ENCODE measurements at places on chromosomes 3 and 15. TPM values are rescaled to one million over a fixed set of nuclear protein-coding genes. Genes with fewer than 3 reads are reported as not detected.

ITPKA gene
- total RNA-seq = 5.5 TPM

GNAI2 gene
- 347 TPM for total RNA-seq

FBXO40 gene
- not detected for total RNA-seq

CEMIP gene
- total RNA-seq = 613 TPM

PTPN23 gene
- 33.7 TPM for total RNA-seq

GP5 gene
- total RNA-seq = 0.17 TPM

DOCK3 gene
- total RNA-seq = 0.29 TPM

PLXNA1 gene
- 87.7 TPM for total RNA-seq

NLGN1 gene
- total RNA-seq = 3.3 TPM

CDHR4 gene
- not detected for total RNA-seq

PSMD2 gene
- total RNA-seq = 403 TPM

PRTG gene
- total RNA-seq = 1.7 TPM

IFT80 gene
- 90.8 TPM for total RNA-seq

TMOD3 gene
- total RNA-seq = 33.6 TPM

IGSF10 gene
- 1.3 TPM for total RNA-seq

OSBPL10 gene
- total RNA-seq = 9.5 TPM

CMTM8 gene
- 0.17 TPM for total RNA-seq

ADAMTS7 gene
- 10.9 TPM for total RNA-seq

MESP2 gene
- 0.58 TPM for total RNA-seq

KCNH8 gene
- not detected for total RNA-seq

MKRN2OS gene
- 0.33 TPM for total RNA-seq

SLC24A5 gene
- total RNA-seq = not detected

B3GNT5 gene
- total RNA-seq = 5.8 TPM

C3orf70 gene
- total RNA-seq = 0.87 TPM

GOLGA8S gene
- total RNA-seq = 0.15 TPM

GUCA1C gene
- total RNA-seq = not detected

COL6A6 gene
- 1.6 TPM for total RNA-seq

RARB gene
- total RNA-seq = 15.5 TPM

FHIT gene
- total RNA-seq = 2.5 TPM

FBLN2 gene
- total RNA-seq = 195 TPM

A4GNT gene
- total RNA-seq = not detected

PLA2G4D gene
- total RNA-seq = not detected

EEF1AKMT4 gene
- 2.0 TPM for total RNA-seq

NOX5 gene
- 0.83 TPM for total RNA-seq

OSTN gene
- total RNA-seq = 0.44 TPM

RTP1 gene
- not detected for total RNA-seq

SLC28A2 gene
- total RNA-seq = not detected

FEZF2 gene
- total RNA-seq = not detected

ABHD14A gene
- 12.9 TPM for total RNA-seq

CATSPER2 gene
- total RNA-seq = 0.50 TPM

LIPH gene
- not detected for total RNA-seq

FSD2 gene
- total RNA-seq = not detected

WNT5A gene
- total RNA-seq = 3.6 TPM

LRRC31 gene
- not detected for total RNA-seq

TTC21A gene
- 6.1 TPM for total RNA-seq

IL5RA gene
- not detected for total RNA-seq

NPAP1 gene
- not detected for total RNA-seq

ABCF3 gene
- 89.0 TPM for total RNA-seq

PLOD2 gene
- 66.2 TPM for total RNA-seq

GMPPB gene
- total RNA-seq = 30.5 TPM

PLXNB1 gene
- 41.3 TPM for total RNA-seq

GLDN gene
- total RNA-seq = 127 TPM

Measured in smooth muscle cell of trachea (primary cell).